ENCODE measurements at places on chromosomes 12 and 14.
A peak's percentile ranks its signal among the peaks of the same experiment; 100 is the strongest.

DNA sequence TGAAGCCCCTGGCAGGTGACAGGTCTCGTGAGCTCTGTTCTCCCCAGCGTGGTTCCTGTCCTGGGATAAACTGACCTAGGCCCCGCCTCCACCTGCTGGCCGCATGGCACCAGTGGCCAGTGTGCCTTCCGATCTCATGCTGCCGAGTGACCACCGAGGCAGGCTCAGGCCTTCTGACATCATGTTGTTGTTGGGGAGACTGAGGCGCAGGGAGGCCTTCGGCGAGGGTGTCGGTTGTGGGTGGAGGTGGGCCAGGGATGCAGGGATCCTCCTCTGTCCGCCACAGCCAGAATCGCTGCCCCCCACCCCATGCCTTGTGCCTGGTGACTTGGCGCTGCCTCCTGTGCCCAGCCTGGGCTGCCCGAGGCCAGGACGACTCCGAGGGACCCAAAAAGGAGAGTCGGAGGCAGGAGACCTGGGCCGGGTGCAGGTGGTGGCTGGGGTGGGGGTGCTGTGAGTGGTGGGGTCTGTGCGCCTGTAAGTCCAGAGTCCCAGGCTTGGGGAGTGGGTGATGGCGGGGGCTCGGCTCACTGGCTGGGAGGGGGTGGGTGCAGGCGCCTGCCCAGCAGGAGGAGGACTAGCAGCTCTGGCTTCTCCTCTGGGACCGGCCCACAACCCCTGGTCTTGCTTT, 24.3 kb downstream of the ASPG start:
- no peak for DNase-seq

DNA sequence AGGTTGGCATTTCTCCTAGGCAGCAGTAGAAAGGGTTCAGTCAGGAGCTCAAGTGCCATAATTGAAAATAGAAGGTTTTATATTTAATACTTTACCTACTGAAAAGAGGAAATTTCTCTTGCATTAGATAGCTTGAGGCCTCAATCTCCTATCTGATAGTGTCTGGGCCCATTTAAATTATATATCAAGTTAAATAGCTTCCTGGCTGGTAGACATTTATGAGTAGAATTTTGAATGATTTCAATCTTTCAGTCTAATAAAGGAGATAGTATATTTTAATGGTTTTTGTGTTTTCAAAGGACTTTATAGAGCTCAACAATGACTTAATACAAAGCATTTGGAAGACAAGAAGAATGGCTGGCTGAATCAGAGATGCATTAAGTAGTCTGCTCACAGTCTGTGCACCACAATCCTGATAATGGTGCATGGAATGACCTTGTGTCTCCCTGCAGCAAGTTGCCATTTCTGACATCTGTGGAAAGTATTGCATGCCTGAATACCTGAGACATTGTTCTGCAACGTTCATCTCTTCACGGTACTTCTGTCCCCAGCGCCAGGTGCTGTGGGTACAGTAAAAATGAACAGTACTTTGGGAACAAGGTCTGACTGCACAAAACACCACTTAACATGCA, 974.1 kb downstream of the TMTC2 start:
- DNase-seq, result no peak

DNA sequence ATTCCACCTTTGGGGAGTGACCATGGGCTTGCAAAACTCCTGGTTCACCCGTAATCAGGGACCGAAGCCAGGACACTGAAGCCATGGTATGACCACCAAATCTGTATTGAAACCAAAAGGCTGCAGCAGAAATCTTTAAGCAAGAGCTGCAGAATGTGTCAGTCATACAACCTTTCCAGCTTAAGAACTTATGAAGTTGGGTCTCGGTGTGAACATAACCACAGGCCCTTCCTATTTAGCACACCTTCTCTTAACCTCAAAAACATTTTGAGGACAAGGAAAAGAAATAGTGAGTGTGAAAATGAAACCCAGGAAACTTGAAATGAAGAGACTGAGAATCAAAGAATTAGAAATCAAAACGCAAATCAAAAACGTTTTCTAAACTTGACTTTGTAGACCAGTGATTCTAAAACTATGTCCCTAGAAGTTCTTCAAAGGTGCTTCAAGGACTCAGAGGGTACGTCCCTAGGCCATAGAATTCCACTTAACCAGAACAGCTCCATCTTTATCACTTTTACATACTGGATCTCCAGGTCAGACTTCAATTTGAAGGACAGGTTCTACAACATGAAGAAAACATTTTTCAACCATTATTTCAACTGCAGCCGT, 231.6 kb upstream of the GRIP1 start:
- DNase-seq, result no peak

GRCh38 chr12:5259523-5259922, 172.4 kb upstream of the NTF3 start:
- no peak for DNase-seq

- no peak for DNase-seq
Measured at GRCh38 chr12:111066744-111067437, 146.5 kb upstream of the MYL2 start.

DNA sequence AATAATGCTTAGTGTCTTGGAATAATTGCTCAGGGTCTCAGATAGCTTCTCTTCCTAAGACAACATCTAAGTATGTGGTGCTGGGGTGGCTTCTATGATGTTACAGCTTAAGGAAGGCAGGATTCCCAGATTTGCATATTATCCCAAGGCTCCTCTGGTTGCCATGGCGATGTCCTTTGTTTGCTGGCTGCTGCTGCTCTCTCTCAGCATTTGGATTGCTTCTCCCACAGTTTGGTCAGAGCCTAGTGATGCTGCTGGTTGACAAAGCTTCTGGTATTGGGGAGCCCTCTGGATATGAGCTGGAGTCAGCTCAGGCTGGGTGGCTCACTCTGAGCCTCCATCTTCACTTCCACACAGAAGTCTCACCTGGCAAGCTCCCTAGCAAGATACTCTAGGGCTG, 56.4 kb upstream of the FBXO33 start:
- peak; percentile 56 for DNase-seq

DNA sequence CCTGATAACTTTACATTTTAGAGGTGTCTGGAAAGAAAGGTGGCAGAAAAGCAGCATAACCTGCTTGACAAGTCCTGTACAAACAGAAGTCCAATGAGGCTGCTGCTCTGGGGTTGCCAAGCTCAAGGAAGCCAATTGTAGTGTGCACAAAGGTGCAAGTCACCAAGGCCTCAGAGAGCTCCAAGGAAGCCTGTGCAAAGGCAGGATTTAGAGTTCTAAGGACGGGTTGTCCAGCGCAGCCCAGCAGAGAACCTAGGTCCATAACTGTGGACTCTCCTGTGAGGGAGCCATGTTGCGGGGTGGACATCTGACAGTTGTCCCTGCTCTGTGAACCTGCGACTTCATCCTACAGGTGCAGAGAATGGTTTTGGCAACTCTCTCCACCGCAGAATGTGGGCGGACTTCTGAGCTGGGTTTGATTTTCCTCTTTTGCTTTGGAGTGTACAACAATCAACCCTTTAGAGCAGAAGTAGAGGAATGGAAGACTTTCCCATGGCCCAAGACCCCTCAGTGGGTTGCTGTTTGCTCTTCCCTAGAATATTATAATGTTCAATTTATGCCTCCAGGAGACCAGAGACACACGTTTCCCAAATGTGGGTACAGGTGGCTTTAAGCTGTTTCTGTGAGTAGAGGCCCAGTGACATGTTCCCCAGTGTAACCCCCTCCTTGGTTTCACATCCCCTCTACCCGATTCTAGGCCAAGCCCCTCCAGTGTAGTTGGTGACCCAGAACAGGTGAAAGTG, 81.0 kb downstream of the ETV6 start:
- DNase-seq, result no peak

GRCh38 chr14:77240336-77240915, 30.6 kb downstream of the NGB start:
- no peak for DNase-seq

- DNase-seq, result no peak
Measured at GRCh38 chr12:106879612-106880011, 76.1 kb upstream of the TMEM263 start.

DNA sequence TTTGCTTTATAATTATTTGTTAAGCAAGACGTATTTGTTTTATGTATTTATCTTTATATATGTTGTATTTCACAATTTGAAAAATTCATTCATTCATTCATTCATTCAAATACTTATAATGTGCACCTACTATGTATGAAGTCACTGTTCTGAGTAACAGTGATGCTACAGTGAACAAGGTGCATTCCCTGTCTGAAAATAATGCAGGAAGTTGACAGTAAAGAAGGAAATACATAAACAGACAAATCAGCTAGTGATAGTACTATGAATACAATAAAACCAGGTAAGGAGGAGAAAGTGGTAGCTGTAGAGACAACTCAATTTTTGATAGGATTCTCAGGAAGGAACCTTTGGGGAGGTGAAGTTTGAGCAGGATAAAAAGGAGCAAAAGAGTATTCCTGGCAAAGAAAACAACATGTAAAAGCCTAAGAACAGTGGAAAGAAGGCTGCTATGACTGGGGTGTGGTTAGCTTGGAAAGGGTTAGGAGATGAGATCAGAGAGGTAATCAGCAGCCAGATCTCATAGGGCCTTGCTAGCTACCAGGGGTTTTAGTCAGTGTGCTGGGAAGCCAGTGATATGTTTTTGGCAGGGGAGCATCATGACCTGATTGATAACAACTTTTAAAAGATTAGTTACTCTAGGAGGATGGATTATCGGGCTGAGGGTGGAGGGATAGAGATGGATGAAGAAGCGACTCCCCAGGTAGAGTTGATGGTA, 17.4 kb downstream of the BICDL1 start:
- no peak for DNase-seq

GRCh38 chr12:64744422-64745258, 14.6 kb downstream of the GNS start:
- DNase-seq, result no peak

DNA sequence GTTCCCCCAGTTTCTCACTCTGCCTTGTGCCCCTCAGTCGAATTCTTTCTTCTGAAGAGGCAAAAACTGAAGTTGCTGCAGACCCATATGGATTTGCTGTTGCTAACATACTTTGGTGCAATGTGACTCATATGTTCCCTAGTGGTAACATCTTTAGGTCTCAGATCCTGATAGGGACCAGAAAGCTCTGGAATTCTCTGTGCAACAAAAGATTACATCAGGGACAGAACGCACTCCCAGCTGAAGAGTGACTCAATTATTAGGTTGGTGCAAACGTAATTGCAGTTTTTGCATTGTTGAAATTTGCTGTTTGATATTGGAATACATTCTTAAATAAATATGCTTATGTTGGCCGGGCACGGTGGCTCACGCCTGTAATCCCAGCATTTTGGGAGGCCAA, 8.2 kb upstream of the DHRS2 start:
- no peak for DNase-seq

DNA sequence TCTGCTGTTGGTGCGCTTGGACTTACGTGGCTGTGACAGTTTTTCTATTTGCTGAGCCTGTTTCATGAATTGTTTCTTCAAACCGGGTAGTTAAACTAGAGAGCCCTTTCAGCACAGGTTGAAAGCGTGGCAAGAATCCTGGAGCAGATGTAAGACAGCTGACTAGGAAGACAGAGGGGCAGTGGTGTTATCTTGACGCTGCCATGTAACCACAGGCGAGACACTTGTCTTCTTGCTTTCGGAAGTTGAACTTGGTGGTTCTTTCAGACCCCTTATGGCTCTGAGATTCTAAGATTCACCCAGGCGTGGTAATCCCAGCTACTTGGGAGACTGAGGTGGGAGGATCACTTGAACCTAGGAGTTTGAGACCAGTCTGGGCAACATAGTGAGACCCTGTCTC, 4.3 kb downstream of the EMP1 start:
- no peak for DNase-seq

DNA sequence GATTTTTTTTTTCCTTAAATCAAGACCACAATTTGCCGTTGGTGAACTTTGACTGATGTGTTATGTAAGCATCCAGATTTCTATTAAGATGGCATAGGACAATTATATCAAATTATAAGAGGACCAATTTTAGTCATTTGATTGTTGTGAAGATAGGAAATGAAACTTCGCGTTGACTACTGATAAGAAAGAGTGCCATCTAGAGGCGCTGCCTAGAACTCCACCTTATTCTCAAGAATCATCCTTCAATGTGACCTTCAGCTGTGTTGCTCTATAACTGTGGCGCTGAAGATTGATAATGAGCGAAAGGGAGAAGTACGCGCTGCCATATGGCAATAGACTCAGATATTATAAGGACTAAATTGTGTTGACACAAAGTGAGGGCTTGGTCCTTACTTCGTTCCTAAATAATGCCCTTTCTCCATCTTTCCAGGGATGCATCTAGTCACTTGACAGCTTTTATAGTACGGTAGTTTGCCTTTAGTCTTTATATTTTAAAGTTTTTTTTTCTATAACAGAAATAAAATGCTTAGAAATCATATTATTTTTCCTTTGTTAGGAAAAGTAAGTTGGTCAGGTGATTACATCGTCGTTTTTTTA, 350.8 kb upstream of the STXBP6 start:
- peak; percentile 67 for DNase-seq

DNA sequence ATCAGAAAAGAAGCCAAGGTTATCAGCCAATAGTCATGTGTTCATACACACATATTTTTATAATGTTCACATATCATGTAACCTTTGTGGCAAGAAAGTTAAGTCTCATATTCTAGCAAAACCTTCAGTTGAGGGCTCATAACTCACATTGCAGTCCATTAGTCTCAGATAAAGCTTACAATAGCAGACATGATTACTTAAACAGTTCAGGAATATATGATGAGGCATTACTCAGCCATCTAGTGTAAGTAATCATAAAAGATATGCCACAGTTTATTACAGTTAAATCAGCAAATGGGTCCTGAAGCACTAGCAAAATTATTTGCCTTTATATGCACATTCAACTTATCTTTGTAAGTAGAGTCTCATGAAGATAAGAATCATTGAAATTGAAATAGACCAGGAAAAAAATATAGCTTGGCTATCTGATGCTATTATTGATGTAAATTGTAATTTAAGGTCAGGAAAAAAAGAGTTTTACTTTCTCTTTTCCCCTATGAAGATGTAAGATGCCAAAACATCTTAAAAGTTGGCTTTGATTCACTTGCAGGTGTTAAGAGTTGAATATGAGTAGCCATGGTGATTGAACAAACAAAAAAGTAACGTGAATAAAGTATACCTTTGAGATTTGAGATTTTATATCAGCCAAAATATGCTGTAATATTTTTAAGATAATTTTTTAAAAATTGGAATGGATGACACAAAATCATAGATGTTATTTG, 537.0 kb downstream of the SLC6A15 start:
- no peak for DNase-seq

GRCh38 chr12:52713960-52714886, 10.9 kb upstream of the KRT77 start:
- no peak for DNase-seq

- peak; percentile 82 for DNase-seq
Measured at GRCh38 chr14:58752771-58753201, 115.0 kb downstream of the DACT1 start.

- DNase-seq, result no peak
Measured at GRCh38 chr12:115215544-115215943, 531.6 kb upstream of the TBX3 start.

DNA sequence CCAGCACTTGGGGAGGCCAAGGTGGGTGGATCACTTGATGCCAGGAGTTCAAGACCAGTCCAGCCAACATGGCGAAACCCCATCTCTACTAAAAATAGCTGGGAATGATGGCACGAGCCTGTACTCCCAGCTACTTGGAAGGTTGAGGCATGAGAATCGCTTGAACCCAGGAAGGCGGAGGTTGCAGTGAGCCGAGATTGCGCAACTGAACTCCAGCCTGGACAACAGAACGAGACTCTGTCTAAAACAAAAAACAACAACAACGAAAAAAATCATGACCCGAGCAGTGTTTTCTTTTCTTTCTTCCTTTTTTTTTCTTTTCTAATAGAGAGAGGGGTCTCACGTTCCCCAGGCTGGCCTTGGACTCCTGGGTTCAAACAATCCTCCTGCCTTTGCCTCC, 3.5 kb upstream of the CSRNP2 start:
- no peak for DNase-seq

Data from Ammon's horn (tissue), 1 donor.